ENCODE measurements at places on chromosomes 12 and 14.

DNA sequence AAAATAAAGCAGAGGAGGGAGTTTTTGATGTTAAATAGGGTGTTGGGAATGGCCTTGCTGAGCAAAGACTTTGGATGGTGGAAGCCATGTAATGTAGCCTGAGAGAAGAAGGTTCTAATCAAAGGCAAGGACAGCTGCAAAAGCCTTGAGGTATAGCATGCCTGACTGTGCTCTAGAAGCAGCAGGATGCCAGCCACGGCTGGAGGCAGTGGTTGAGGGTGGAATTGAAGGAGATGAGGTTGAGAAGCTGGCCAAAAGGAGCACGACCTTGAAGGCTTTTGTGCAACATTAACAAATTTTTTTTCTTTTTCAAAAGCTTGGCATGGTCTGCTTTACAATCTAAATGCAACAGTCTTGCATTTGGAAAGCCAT is 42.3 kb upstream of the CSRP2 start:
- no peak for DNase-seq

GRCh38 chr14:90058876-90059458 is 2.8 kb upstream of the KCNK13 start:
- no peak for DNase-seq

GRCh38 chr12:65098364-65098763 is 22.7 kb downstream of the WIF1 start:
- DNase-seq: no peak

- no peak for DNase-seq
Measured at GRCh38 chr12:124695861-124696260, 128.4 kb upstream of the NCOR2 start.

- DNase-seq: no peak
Measured at GRCh38 chr12:32542428-32543229, 136.5 kb upstream of the DNM1L start.

GRCh38 chr12:104436790-104437189 is 20.0 kb upstream of the CHST11 start:
- no peak for DNase-seq

Measured in NCI-H1105 treated with DMSO at 0.1 percent for 48 hours (cell line).